ENCODE measurements at places on chromosomes 16 and 17.

DNA sequence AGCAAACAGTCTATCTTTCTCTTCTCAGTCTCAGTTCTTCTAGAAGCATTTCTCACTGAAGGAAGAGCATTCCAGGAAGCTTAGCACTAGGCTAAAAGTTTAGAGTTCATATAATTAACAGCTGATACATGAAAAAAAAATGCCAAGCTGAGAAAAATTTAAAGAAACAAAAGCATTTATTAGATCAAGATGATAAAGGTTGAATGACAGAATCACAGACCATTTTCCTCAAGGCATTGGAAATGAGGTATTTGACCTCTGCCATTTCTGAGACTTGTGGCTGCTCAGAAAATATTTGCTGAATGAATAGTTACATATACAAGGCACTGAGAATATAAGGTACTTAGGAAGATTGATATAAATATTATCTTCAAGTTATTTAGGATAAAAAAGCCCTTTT lies 901.6 kb upstream of the GOT2 start:
- peak; percentile 47 for DNase-seq

DNA sequence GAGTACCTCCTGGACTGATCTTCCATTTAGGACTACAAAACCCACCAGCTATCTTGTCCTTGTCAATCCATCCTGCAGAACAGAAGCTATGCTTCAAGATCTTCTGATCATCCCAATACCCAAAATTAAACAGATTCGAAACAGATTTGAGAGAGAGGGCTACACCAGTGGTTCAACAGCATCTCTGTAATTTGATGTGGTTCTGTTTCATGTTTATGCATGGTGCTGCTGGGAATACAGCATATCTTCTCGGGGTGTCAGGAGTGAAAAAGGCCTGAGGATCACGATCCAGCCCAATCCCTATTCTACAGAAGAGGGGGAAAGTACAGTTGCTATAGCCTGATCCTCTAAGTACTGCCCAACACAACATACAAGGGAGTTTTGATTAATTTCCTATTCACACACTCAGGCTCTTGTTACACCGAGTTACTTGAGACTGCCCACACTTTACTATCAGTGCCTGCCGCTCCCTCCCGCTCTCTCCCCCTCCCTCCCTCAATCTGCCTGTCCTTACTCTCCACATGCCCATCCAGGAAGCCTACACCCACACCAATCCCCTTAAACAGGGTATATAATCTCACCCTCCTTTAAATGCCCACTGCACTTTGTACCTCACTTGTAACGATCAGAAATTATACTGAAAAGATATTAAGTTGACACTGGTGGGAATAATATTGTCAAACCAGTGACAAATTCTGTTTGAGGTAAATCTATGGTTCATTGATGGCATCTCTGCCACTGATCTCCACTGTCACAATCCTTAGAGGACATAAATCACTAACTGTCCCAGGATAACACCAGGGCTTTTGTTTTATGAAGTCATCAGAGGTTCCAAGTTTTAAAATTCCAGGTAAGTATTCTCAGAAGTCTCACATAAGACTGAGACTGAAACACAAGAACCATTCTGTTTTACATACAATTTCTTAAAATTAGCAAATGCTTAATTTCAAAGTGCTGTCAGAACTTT lies 89.3 kb upstream of the PLEKHM1 start:
- no peak for DNase-seq

GRCh38 chr17:8447799-8448198 lies 12.1 kb downstream of the NDEL1 start:
- DNase-seq = no peak

DNA sequence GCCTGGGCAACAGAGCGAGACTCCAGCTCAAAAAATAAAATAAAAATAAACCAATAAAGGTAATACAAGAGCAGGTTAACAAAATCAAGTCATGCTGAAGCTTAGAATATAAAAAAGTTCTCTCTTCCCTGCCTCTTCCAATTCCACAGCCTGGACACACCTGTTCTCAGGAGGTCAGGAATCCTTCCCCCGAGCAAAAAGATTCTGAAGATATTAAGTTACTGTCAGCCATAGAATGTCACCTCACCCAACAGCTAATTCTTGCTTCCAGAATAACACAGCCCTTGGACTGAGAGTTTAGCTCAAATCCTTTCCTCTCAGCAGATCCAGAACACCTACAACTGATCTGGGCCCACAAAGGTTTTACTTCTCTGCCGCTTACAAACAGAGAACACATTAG lies 27.1 kb downstream of the SLC39A11 start:
- no peak for DNase-seq

- DNase-seq = peak; percentile 12
These were observed 591 bp downstream of the PSMD7 start for GRCh38 chr16:74297145-74297665.

- no peak for DNase-seq
These were observed 58.3 kb downstream of the USP32 start for GRCh38 chr17:60333628-60334031.

DNA sequence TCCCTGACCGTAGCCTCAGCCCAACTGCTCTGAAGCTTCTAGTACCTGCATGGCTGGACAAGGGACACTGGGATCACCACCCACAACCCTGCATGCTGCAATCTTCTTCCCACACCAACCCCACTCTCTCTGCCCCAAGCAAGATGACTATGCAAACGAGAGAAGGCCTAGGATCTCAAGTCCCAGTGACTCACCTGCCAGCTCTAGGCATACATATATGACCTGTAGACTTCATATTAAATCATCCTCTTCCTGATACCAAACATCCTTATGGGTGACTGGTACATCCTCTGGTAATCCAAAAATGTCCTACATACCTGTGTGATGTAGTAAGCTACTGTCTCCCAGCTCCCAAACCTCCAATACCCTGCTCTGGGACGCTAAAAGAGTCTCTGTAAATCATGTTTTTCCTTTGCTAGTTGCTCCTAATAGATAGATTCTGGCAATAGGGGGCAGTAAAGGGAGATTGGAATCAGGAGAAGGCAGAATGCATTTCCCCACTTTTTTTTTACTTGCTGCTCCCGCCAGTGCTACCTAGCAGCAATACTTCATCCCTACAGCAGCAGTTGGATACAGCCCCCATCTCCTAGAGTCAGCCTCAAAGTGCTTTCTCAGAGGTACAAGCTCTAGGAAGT lies 43.4 kb upstream of the SOX9 start:
- DNase-seq = no peak

All from astrocyte of the spinal cord (primary cell).